Stimulated activated CD4-positive, alpha-beta T cell treated with anti-CD3 and anti-CD28 coated beads, TNF-alpha, amount 100 ng/mL, for 24 hours (primary cell): ENCODE measurements at places on chromosomes 7 and 10.

DNA sequence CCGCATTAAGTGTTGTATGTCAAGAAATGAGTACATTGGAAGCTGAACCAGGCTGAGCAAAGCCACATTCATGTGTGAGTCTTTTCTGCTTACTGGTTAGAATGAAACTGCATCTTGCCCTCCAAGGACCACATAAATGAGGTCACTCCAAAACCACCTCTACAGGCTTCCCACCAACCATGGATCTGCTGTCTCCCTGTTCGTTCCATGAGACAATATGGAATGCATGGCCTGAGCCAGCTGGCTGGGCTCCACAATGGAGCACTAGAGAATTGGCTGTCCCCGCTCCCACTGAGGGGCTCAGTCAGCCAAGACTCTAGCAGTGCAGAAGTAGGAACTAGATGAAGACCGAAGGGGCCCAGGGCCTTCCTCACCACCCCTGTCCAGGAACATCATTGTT is 120.8 kb downstream of the TNS3 start:
- DNase-seq: no peak

GRCh38 chr7:85641331-85641730 is 454.5 kb upstream of the SEMA3D start:
- DNase-seq: no peak

- DNase-seq: no peak
Measured at GRCh38 chr10:91002656-91003055, 81.8 kb upstream of the ANKRD1 start.

DNA sequence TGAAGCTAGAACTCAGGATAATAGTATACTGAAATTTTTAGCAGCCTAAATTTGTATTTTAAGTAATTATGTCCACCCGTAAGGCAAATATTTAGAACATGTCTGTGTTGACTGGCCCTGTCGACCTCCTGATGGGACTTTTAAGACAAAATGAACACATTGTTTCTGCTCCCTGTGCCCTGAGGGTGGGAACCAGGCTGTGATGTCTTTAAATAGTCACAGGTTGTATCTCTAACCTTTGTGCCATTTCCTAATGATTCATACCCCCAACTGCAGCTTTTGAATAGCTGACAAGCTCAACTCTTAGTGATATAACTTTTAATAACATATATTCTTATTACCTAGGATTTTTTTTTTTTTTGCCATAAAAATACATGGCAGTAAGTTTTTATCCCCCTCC is 494.9 kb upstream of the AKR1E2 start:
- no peak for DNase-seq

- no peak for DNase-seq
Measured at GRCh38 chr10:121988361-121989324, at the start of gene TACC2. Gene TACC2 (plus strand): TSS chr10:121989163. CDS start chr10:122021982, 32,819 bp downstream.

GRCh38 chr10:61363006-61363405 is 90.2 kb downstream of the TMEM26 start:
- no peak for DNase-seq

DNA sequence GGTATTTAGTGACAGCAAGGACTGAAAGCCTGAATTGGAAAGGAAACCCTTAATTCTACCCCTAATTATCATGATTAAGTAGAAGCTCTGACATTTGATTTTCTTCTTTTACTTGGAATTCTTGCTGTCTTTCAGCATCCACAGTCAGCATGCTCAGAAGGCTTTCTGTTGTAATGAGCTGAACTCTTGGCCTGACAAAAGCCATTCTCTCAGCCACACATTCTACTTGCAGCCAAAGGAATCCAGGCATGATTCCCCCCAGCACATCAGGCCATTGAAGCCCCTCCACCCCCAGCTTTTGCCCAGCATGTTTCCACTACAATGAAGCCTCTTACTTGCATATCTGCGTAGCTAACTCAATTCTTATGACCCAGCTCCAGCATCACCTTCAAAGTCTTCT is 94.3 kb upstream of the FRMD4A start:
- DNase-seq: no peak

DNA sequence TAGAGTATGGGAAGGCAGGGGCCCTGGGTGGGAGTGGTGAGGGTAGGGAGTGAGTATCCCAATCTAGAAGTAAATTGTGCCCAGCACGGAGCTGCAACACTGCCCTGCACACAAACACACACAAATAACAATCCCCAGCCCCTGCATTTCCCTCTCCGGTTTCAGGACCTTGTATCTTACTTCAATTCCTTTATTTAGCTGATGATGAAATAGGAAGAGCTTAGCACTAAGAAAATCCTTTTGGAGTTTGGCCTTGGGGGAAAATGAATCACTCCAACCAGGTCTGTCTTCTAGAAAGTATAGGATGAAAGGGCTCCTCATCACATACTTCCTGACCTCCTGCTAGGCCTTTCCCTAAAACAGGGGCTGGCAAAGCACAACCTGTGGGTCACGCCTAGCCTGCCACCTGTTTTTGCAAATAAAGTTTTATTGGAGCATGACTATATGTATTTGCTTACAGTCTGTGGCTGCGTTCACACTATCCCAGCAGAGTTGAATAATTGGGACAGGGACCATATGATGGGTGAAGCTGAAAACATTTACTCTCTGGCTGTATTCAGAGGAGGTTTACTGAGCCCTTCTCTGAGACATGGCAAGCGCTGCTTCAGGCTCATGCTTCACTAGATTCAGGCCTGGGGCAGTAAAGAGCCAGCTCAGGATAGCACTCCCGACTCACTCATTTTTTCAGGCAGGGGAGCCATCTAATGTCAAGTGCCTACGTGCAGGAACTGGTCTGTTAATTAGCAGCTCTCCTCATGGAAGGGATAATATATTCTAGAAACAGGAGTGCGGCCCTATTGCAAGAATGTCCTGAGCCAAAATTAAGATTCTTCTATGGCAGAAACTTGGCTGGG is 111.0 kb downstream of the EGFR start:
- DNase-seq: no peak
